H9 (cell line): ENCODE measurements at places on chromosomes 2 and 18. TPM values are rescaled to one million over a fixed set of nuclear protein-coding genes. Genes with fewer than 3 reads are reported as not detected.

- peaks cover 96% of the 10 kb centered on the region for H3K27me3 ChIP-seq
- peak; percentile 76 for DNase-seq
- no peaks in the 10 kb centered on the region; the same call in 2 of the 3 replicates for H3K36me3 ChIP-seq
- H3K27ac ChIP-seq: no peak overlapping the region
- no peaks in the 10 kb centered on the region for H3K4me1 ChIP-seq
Observed at GRCh38 chr2:218872645-218873358, 7.8 kb upstream of the WNT10A start.

GRCh38 chr2:238978497-238978896 is 130.6 kb downstream of the TWIST2 start:
- H3K27me3 ChIP-seq: no peaks in the 10 kb centered on the region
- DNase-seq: no peak
- no peak overlapping the region for H3K4me3 ChIP-seq

Gene REG3A
- not detected in 2 replicates for total RNA-seq

- H3K27me3 ChIP-seq: no peaks in the 10 kb centered on the region
- no peaks in the 10 kb centered on the region for H3K36me3 ChIP-seq
- no peak for DNase-seq
- no peaks in the 10 kb centered on the region; the same call in 1 of the 2 replicates for H3K4me1 ChIP-seq
- no peak overlapping the region for H3K4me3 ChIP-seq
- H3K27ac ChIP-seq: no peak overlapping the region
Observed at GRCh38 chr2:239204136-239204875, 196.5 kb downstream of the HDAC4 start.

Gene EMILIN1
- total RNA-seq: 1.2 and 1.8 TPM in 2 replicates

GRCh38 chr2:234679301-234679740 is 182.4 kb upstream of the ARL4C start:
- no peak overlapping the region for H3K27ac ChIP-seq
- peaks cover 14% of the 10 kb centered on the region for H3K4me1 ChIP-seq
- no peak for DNase-seq
- H3K36me3 ChIP-seq: peaks cover 3% of the 10 kb centered on the region; the same call in 2 of the 3 replicates
- H3K4me3 ChIP-seq: no peak overlapping the region

DNA sequence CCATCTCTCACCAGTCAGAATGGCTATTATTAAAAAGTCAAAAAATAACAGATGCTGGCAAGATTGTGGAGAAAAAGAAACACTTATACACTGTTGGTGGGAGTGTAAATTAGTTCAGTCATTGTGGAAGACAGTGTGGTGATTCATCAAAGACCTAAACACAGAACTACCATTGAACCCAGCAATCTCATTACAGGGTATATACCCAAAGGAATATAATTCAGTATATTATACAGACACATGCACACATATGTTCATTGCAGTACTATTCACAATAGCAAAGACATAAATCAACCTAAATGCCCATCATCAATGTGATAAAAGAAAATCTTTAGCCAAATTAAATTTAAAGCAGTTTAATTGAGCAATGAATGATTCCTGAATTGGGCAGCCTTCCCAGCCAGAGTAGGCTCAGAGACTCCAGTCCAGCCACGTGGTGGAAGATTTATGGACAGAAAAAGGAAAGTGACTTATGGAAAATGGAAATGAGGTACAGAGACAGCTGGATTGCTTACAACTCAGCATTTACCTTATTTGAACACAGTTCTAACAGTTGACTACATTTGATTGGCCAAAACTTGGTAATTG is 377.1 kb upstream of the SLC39A10 start:
- H3K4me3 ChIP-seq: no peak overlapping the region
- H3K27me3 ChIP-seq: no peaks in the 10 kb centered on the region
- no peak overlapping the region for H3K27ac ChIP-seq
- no peaks in the 10 kb centered on the region for H3K4me1 ChIP-seq
- no peak for DNase-seq

Gene SOX11
- 42.8 and 43.8 TPM in 2 replicates for total RNA-seq

DNA sequence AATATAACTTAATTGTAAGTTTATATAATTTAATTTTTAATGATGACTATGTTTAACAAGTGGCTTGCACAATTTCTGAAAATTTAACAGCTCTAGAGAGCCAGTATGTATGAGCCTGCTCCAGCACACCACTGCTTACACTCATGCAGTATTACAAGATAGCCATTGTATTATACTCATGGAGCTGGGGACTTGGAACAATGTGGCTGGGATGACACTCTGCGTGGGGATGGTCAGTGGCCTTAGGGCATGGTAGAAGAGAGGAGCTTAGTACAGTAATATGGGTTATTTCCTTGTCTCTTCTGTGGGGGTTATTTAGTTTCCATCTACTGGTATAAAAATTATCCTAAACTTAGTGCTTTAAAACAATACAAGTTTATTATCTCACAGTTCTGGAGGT is 105.1 kb upstream of the STON1 start:
- H3K4me1 ChIP-seq: no peaks in the 10 kb centered on the region
- DNase-seq: no peak

DNA sequence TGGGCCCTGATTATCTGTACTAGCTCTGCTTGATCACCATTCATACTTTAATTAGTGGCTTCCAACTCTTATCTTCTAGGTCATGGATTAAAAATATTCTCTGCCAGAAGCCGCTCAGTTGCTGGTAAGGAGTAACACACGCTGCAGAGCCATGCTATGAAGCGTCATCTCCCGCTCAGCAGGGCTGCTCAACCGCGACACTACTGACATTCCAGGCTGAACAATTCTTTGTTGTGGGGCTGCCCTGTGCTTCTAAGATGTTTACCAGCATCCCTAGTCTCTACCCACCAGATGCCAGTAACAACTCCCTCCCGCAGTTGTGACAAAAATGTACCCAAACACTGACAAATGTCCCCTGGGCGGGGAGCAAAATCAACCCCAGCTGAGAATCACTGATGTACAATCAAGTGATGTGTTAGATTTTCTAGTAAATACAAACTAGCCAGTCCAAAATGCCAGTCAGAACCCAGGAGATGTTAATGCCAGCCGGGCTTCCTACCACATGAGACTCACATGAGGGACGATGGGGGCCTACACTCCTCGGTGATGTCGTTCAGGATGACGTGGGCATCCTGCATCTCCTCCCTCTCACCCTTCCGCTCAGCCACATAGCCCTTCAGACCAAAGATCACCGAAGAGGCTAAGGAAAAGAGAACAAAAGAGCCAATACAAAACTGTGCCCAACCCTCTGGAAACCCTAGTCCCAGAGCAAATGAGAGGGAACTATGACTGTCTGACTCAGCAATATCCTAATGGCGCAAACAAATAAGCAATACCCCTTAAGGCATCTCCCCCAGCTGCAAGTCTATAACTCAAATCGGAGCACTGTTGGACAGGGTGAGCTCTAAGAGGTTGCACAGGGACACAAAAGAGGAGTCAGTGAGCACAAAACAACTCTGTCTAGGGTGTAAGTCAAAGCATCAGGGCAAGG is 15.6 kb downstream of the ILKAP start:
- H3K27ac ChIP-seq: no peak overlapping the region
- DNase-seq: no peak
- no peaks in the 10 kb centered on the region for H3K4me1 ChIP-seq
- H3K27me3 ChIP-seq: no peaks in the 10 kb centered on the region

- no peak overlapping the region for H3K27ac ChIP-seq
- no peaks in the 10 kb centered on the region; the same call in 1 of the 2 replicates for H3K4me1 ChIP-seq
- no peaks in the 10 kb centered on the region for H3K27me3 ChIP-seq
- H3K36me3 ChIP-seq: no peaks in the 10 kb centered on the region
- no peak overlapping the region for H3K4me3 ChIP-seq
- DNase-seq: no peak
Observed at GRCh38 chr2:184444623-184445223, 153.6 kb upstream of the ZNF804A start.

- H3K27ac ChIP-seq: no peak overlapping the region
- no peak for DNase-seq
- no peaks in the 10 kb centered on the region for H3K4me1 ChIP-seq
- H3K27me3 ChIP-seq: no peaks in the 10 kb centered on the region
- H3K36me3 ChIP-seq: peaks cover 70% of the 10 kb centered on the region
Observed at GRCh38 chr2:216142540-216142939, 33.4 kb downstream of the XRCC5 start.

- DNase-seq: no peak
- no peak overlapping the region for H3K4me3 ChIP-seq
- H3K4me1 ChIP-seq: no peaks in the 10 kb centered on the region
- no peaks in the 10 kb centered on the region for H3K27me3 ChIP-seq
Observed at GRCh38 chr2:20728114-20728758, 61.3 kb downstream of the GDF7 start.

Gene KIF5C
- total RNA-seq: 52.9 TPM in 2 replicates

- no peaks in the 10 kb centered on the region for H3K36me3 ChIP-seq
- no peak for DNase-seq
- H3K4me1 ChIP-seq: 0 out of 2 replicates have a peak, but pooled peaks cover 2% of the 10 kb centered on the region
- H3K27ac ChIP-seq: no peak overlapping the region
- no peak overlapping the region for H3K4me3 ChIP-seq
Observed at GRCh38 chr2:191019376-191019775, 5.4 kb upstream of the STAT1 start.

Gene PRLH
- not detected in 2 replicates for total RNA-seq

Gene ABHD1
- 0.31 and 0.61 TPM in 2 replicates for total RNA-seq

Gene ARL5A
- 63.2 and 66.7 TPM in 2 replicates for total RNA-seq

Gene TEX44
- total RNA-seq: not detected in 2 replicates

DNA sequence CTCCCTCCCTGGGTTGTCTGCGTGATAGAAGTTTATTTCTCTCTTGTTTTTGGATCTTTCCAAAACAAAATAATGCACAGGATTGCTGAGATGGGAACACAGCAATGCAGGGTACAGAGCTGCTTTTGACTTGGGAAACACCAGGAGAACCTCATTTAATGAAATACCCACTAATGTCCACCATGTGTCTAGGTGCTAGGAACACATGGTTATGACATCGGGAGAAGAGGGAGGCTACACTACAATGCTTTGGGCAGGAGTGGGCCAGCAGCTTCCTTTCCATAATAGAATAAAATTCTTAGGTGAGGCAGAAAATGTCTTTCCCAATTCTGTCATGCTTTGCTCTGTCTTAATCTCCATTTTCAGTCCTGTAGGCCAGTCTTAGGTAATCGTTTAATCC is 29.2 kb upstream of the KCNF1 start:
- DNase-seq: no peak
- no peak overlapping the region for H3K4me3 ChIP-seq
- H3K27me3 ChIP-seq: no peaks in the 10 kb centered on the region; the same call in 1 of the 2 replicates
- H3K36me3 ChIP-seq: no peaks in the 10 kb centered on the region; the same call in 2 of the 3 replicates
- peaks cover 13% of the 10 kb centered on the region; the same call in 1 of the 2 replicates for H3K4me1 ChIP-seq

Gene IL36G
- total RNA-seq: not detected in 2 replicates

DNA sequence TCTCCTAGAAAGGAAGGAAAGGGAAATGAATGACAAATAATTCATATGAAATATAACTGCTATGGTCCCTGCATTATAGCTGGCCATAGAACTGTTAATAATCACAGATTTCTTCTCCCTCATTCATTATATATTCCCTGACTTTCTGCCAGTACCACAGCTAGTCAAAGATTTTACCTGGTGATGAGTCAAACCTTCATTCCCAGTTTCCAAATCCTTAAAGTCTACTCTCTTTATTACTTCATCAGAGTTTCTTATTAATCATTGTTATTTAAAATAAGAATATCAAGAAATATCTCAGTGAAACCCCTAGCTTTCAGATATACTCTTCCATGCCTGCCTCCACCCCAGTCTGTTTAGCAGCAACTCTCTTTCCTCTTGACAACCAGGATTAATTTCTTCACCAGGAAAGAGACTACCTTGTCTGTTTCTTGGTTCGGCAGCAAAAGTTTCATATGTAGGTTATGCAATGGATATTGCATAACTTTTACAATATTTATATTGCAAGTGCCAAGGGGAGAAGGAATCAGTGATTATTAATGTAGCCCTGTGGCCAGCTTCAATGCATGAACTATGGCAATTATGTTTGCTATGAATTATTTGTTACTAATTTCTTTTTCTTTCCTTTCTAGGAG is 533.8 kb downstream of the FBXO15 start:
- no peaks in the 10 kb centered on the region; the same call in 2 of the 3 replicates for H3K36me3 ChIP-seq
- H3K27me3 ChIP-seq: no peaks in the 10 kb centered on the region
- DNase-seq: no peak
- no peak overlapping the region for H3K27ac ChIP-seq
- no peak overlapping the region for H3K4me3 ChIP-seq

Gene ZC3H6
- 3.5 and 4.8 TPM in 2 replicates for total RNA-seq

Gene ALPI
- not detected in 2 replicates for total RNA-seq

GRCh38 chr2:239412905-239413603 is 12.2 kb upstream of the HDAC4 start:
- no peaks in the 10 kb centered on the region for H3K4me1 ChIP-seq
- no peak overlapping the region for H3K27ac ChIP-seq
- H3K4me3 ChIP-seq: no peak overlapping the region
- no peaks in the 10 kb centered on the region for H3K27me3 ChIP-seq
- no peaks in the 10 kb centered on the region for H3K36me3 ChIP-seq
- no peak for DNase-seq

Gene SPP2
- total RNA-seq: not detected in 2 replicates

GRCh38 chr2:30580391-30580790 is 133.3 kb downstream of the LCLAT1 start:
- no peaks in the 10 kb centered on the region for H3K36me3 ChIP-seq
- no peak for DNase-seq
- H3K27me3 ChIP-seq: no peaks in the 10 kb centered on the region
- H3K27ac ChIP-seq: no peak overlapping the region
- H3K4me3 ChIP-seq: no peak overlapping the region
- H3K4me1 ChIP-seq: peaks cover 7% of the 10 kb centered on the region; the same call in 1 of the 2 replicates

- peak; percentile 12 for DNase-seq
- H3K27ac ChIP-seq: no peak overlapping the region
- no peak overlapping the region for H3K4me3 ChIP-seq
- no peaks in the 10 kb centered on the region for H3K4me1 ChIP-seq
- peaks cover 11% of the 10 kb centered on the region for H3K36me3 ChIP-seq
- no peaks in the 10 kb centered on the region for H3K27me3 ChIP-seq
Observed at GRCh38 chr2:2879071-2879470, 498.5 kb downstream of the EIPR1 start.

Gene CCT7
- total RNA-seq: 500 and 529 TPM in 2 replicates

GRCh38 chr2:174014011-174014698 is 49.0 kb upstream of the SP3 start:
- no peaks in the 10 kb centered on the region; the same call in 1 of the 2 replicates for H3K27me3 ChIP-seq
- DNase-seq: no peak
- H3K4me1 ChIP-seq: peaks cover 7% of the 10 kb centered on the region; the same call in 1 of the 2 replicates
- H3K27ac ChIP-seq: no peak overlapping the region
- H3K36me3 ChIP-seq: no peaks in the 10 kb centered on the region

DNA sequence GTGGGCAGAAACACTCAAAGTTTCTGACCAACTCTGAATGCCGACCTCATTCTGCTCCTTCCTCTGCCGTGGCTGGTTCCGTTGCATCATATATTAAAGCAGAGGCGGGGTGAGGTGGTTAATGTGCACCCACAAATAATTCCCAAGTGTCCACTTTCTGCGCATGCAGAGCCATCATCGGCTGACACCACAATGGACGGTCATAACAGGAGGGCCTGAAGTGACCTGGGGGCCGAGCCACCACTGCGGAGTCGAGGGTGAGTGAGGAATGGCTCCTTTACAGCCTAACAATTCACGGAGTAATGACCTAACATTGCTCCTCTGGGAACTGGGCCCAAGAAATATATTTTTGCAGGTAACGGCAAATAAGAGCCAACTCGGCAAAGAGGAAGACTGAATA is 32.9 kb upstream of the GLI2 start:
- DNase-seq: no peak
- peaks cover 2% of the 10 kb centered on the region; the same call in 1 of the 2 replicates for H3K4me1 ChIP-seq
- no peaks in the 10 kb centered on the region; the same call in 1 of the 2 replicates for H3K27me3 ChIP-seq
- no peak overlapping the region for H3K4me3 ChIP-seq
- H3K27ac ChIP-seq: no peak overlapping the region

Gene LBX2
- total RNA-seq: 1.1 TPM in 2 replicates
